ENCODE measurements at places on chromosomes 7 and 10. TPM values are rescaled to one million over a fixed set of nuclear protein-coding genes. Genes with fewer than 3 reads are reported as not detected.

Gene GLI3
- total RNA-seq = 10.8 TPM

DNA sequence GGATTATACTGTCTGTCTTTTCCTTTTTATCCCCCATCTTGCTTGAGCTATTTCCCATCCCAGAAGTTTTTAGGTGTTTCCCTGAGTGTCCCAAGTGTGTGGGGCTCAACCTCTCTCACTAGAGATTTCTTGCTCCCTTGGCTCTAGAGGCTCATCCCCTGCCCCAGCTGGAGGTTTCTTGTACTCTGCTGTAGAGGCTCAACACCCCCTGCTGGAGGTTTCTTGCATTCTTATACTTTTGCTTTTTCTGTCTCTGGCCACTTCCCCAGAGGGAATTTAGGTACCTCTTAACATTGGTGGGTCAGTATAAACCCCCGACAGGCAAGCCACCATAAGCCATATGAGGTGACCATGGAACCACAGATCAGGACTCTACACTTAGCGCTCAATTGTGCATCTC lies 114.2 kb upstream of the FAM3C start:
- DNase-seq = no peak

GRCh38 chr10:17435953-17436352 lies 18.4 kb downstream of the ST8SIA6 start:
- DNase-seq = no peak

- DNase-seq = no peak
Measured at GRCh38 chr10:132449051-132449810, 52.2 kb downstream of the PWWP2B start.

All from HFFc6 (cell line).